Foreskin keratinocyte (primary cell): ENCODE measurements at places on chromosomes 3 and 15.

DNA sequence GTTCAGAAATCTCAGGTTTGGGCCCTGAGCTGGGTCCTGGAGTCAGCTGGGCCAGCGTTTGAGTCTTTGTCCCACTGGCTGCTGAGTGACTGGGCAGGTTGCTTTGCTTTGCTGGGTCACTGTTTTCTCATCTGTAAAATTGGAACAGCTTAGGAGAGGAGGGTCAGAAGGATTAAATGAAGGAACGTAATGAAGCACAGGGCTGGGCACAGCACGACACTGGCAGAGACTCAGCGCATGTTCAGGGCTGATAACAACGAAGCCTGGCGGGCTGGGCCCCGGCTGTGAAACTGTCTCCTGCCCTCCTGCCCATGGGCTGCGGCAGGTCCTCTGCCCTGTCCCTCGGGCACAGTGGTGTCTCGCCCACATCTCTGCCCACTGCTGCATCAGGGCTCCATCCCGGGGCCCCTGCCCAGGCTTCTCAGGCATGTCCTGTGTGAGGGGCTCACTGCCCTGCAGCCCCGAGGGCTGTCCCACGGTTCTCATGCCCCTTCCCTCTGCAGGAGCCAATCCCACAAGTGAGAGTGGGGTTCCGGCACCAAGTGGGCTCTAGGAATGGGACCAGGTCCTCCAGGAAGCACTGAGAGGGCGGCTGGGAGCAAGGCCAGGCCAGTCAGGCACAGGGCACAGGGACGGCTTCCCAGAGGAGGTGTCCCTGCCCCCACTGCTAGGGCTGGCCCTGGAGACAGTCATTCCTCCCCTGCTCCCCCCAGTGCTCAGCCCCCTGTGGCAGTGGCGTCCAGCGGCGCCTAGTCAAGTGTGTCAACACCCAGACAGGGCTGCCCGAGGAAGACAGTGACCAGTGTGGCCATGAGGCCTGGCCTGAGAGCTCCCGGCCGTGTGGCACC lies 88.0 kb downstream of the TBC1D2B start:
- no peak for DNase-seq

DNA sequence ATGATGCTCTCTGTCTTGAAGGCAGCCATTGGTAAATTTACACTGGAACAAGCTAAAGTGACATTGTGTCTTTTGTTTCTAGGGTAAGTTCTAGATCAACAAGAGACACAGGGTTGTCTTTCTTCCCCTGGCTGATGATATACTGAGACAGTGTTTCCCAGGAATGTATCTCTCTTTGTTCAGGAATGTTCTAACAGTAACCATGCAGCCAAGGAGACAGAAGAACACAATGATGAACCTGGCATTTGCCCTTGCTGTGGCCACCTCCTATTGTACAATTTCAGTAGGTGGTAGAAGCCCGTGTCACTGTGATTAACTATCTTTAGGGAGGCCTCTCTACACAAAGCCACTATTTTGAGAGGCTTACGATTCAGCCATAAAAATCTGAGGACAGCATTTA lies 130.7 kb downstream of the LRTM1 start:
- no peak for DNase-seq

- DNase-seq: no peak
These were observed 883 bp downstream of the MAGEF1 start for GRCh38 chr3:184710870-184711492.

DNA sequence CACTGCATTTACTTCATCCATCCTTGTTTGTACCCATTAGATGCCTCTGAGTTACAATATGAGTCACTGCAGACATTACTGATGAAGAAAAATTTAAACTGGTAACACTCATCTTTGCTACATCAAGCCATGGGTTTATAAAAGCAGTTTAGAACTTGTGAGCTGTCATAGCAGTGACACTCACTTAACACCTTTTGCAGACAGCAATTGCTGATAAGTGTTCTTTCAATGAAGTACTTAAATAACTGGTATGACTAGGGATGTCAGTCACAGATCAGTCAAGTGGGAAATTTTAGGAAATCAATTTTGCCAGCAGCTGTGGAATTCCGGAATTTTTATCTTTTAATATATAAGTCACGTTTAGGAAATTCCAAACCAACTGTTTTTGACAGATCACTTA lies 643.0 kb downstream of the TBL1XR1 start:
- DNase-seq: no peak

DNA sequence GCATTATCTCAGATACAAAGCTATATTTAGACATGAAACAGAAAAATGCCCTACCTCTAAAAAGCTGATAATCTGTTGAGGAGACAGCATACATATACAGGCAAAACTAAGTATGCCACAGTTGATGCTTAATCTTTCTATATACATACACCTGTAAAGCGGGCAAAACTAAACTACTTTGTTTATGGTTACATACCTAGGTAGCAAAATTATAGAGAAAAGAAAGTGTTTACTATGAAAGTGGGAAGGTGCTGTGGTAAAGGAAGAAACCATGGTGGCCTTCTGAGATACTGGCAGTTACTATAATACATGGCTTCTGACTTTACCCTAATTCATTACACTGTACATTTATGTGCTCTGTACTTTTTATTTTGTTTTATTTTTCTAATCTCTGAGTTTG lies 36.0 kb upstream of the NR1I2 start:
- DNase-seq: no peak

- no peak for DNase-seq
These were observed 289.5 kb upstream of the RGMA start for GRCh38 chr15:93378558-93378957.

DNA sequence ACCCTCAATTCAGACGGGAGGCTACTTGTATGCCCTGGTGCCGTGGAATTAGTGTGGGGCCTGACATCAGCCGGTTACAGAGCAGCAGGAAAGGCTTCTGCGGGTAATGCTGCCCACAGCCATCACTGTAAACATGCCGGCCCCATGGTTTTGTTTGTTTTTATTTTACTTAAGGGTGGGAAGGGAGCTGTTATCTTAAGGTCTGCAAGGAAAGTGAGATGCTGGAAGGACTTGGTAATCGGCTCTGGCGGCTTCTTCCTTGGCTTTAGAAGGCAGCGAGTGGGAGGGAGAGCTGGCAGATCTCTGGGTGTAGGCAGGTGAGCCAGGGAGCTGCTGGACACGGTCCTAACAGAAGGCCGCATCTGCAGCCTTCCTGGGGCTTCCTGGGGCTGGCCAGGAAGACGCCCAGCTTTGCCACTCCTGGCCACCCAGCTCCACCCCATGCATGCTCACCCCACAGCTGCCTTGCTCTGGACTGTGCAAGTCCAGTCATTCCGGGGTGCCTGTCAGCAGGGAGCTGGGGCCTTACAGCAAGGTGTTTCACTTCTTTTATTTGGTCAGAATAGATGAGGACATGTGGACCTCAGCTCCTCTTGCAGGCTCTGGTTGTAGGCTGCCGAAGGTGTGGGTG lies 54.1 kb upstream of the FURIN start:
- DNase-seq: no peak

- no peak for DNase-seq
These were observed 92.6 kb upstream of the MYRIP start for GRCh38 chr3:39716849-39717248.

- DNase-seq: peak; percentile 8
These were observed 41.0 kb downstream of the RNF111 start for GRCh38 chr15:59028387-59028955.

- no peak for DNase-seq
These were observed 298.3 kb downstream of the SHQ1 start for GRCh38 chr3:72549761-72550581.

- DNase-seq: no peak
These were observed 32.9 kb downstream of the AP3S2 start for GRCh38 chr15:89860891-89861290.

DNA sequence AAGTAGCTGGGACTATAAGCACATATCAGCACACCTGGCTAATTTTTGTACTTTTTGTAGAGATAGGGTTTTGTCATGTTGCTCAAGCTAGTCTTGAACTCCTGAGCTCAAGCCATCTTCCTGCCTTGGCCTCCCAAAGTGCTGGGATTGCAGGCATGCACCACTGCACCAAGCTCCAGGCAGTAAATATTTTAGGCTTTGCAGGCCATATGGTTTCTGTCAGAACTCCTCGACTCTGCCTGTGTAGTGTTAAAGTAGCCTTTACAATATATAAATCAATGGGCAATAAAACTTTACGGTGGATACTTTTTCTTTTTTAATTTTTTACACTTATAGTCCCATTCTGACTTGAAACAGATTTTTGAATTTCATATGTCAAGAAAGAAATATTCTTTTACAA lies 41.6 kb downstream of the DAG1 start:
- DNase-seq: no peak

DNA sequence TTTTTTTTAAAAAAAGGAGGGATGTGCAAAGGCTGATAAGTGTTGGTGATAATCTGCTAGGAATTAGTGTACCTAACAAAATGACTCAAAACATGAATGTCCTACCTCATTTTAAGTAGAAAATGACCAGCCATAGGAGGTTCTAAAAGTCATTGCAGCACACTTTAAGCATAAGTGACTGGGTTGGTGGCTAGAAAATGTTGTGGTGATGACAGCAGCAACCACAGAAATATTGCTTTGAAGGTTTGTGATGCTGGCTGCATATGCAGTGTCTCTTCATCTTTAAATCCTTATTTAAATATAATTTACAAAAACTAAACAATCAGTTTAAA lies 55.2 kb downstream of the CMSS1 start:
- no peak for DNase-seq

DNA sequence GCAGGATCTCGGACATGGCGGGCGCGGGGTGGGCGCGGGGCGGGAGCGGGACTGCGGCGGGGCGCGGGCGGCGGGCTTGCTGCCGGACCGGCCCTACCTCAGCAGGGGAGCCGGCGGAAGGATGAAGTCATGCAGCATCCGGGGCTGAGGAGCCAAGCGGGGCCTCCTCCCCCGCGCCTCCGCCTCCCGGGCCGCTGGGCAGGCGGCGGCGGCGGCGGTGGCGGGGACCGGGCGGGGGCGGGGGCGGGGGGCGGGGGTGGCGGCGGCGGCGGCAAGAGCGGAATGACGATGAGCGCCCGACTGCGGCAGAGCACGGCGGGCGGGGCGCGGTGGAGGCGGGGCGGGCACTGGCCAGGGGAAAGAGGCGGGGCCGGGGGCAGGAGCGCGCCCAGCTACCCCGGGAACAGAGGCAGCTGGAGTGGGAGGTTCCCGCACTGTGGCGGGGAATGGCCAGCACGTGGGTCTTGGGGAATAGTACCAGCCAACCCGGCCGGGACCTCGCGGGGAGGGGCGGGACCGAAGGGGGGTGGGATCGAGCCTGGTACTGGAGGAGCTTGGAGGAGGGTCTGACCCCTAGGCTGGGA lies at the start of gene CAMK2N2:
Gene CAMK2N2 (minus strand): TSS at position 284 of the 584 bp plus-strand sequence. CDS start 268 bp downstream, at position 16.
- DNase-seq: no peak

GRCh38 chr3:46537779-46538178 lies 28.3 kb downstream of the LRRC2 start:
- DNase-seq: no peak

GRCh38 chr3:46873521-46873920 lies 4.0 kb upstream of the PTH1R start:
- no peak for DNase-seq

GRCh38 chr15:83378921-83379578 lies 68.1 kb upstream of the SH3GL3 start:
- peak; percentile 91 for DNase-seq

GRCh38 chr15:97615114-97615513 lies 345.4 kb upstream of the ARRDC4 start:
- no peak for DNase-seq

GRCh38 chr15:46703020-46703861 lies 1014.1 kb upstream of the SEMA6D start:
- no peak for DNase-seq

DNA sequence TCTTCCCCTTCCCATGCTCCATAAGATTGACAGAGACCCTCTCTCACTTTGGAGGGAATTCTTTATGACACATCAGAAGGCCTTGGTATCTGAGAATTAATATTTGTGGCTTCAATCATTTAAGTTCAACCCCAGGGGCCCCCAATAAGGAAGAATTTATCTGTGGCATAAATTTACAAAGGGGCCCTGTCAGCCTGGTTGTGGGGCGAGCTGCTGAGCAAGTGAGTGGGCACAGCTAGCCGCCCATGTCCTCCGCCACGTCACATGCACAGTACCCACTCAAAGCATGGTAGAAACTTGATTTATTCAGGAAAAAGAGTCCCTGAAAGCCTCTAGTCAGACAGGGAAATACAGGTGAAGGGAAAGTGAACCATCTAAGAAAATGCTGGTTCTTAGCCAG lies 13.3 kb downstream of the PLXNB1 start:
- DNase-seq: no peak

GRCh38 chr3:152253514-152253913 lies 15.2 kb upstream of the MBNL1 start:
- DNase-seq: no peak

DNA sequence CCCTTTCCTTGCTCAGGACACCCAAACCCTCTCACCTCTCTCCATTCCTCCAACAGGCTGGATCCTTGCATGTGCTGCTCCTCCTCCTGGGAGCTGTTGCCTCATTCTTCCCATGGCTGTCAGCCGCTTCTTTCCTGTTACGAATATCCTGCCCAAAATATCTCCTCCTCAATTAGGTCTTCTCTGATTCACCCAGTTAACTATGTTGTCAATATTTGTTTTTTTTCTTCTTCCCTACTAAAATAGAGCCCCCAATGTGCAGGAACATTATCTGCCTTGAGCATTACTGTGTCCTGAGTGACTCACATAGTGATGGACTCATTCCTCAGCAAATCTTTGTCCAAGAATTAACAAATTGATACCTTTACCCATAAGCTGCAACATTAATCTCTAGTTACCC lies 357.2 kb downstream of the CLSTN2 start:
- DNase-seq: peak; percentile 80

DNA sequence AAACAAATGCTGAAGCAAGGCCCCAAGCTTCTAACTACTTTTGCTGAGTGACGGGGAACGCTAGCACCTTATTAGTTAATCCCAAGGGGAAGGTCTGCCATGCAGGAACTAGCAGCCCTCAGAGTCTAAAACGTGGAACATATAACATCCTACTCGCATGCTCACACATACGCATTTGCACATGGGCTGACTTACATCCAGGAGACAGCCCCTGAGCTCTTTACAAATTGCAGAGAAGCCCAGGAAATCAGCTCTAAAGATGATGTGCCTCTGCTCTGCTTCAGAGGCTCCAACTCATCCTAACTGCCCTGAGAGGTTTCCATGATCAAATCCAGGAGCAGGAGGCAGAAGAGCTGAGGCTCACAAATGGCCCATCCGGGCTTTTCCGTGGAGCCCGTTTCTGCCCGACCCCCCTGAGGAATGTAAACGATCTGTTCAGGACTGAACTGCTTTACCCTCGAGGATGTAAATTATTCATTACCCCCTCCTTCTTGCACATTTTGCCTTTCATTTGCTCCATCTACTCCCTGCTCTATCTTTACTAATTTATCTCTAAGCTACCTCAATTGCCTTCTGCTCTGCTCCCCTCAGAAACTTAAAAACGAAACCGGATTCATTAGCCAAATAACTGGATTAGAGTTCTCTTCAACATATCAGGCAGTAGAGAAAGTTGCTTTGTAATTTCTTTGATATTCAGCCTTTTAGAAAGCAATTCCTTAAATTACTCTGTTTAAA lies 141.9 kb upstream of the CCDC54 start:
- DNase-seq: no peak
